ENCODE measurements at places on chromosomes 12 and 14. TPM values are rescaled to one million over a fixed set of nuclear protein-coding genes. Genes with fewer than 3 reads are reported as not detected.
A peak's percentile ranks its signal among the peaks of the same experiment; 100 is the strongest.

Gene RPGRIP1
- not detected for total RNA-seq

Gene TPPP2
- total RNA-seq: not detected

Gene TMEM229B
- 2.4 TPM for total RNA-seq

Gene SCNN1A
- total RNA-seq: not detected

Gene TEX52
- total RNA-seq: 0.17 TPM

Gene PDZRN4
- total RNA-seq: not detected

Gene SPIC
- not detected for total RNA-seq

Gene KRT81
- total RNA-seq: not detected

DNA sequence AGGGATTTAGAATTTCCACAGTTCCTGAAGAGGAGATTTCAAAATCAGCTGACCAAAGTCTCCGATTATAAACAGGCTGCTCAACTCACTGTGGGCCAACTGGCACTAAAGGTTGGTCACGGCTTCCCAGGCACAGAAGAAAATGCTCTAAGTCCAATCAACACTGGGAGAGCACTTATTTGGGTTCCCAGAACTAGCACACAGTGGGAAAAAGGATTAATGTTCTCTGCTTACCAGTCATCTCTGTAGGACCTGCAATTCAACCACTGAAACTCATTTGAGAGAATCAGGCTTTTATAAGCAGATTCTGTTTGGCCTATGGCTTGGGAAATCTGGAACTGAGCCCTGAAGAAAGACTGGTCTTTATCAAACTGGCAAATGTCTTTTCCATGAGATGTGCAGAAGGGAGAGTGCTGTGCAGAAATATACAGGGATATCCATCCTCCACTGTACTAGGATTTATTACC, 49.4 kb downstream of the ABCC9 start:
- no peak for DNase-seq

- DNase-seq: peak; percentile 44
These were observed 139.1 kb downstream of the ERC1 start for GRCh38 chr12:1130164-1130563.

DNA sequence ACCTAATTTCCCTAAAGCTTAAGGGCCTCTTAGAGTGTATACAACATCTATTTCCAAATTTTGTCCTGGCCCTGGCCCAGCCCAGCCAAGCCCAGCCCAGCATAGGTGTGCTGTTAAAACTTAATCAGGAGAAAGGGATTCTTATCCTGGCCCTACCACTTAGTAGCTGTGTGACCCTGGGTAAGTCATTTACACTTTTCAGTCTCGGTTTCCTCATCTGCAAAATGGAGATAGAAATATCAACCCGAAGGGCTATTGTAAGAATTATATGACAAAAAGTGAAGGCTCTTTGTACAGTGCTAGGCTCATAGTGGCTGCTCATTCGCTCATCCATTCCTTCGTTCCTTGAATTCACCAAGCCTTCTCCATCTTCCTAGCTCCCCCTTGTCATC, 442 bp downstream of the ERG28 start:
- peak; percentile 62 for DNase-seq

GRCh38 chr14:78316052-78316451, 145.9 kb downstream of the NRXN3 start:
- no peak for DNase-seq

DNA sequence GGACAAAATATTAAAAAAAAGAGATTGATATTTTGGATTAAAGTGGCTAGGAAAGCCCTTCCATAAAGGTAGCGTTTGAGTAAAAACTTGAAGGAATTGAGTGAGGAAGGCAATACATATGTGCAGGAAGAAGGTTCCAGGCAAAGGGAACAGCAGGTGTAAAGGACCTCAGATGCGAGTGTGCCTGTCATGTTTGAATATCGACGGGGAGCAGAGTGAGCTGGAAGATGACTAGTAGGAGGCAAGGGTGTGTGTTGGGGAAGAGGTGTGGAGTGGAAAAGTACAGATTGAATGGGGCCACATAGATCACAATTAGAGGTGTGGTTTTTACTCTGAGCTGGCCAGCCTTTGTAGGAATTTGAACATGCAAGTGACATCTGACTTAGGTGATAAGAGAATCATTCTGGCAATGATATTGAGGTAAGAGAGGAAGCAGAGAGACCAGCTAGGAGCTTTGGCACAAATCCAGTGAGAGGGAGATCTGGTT, 15.0 kb upstream of the FBXO33 start:
- DNase-seq: no peak

GRCh38 chr14:36019126-36019525, 157.4 kb downstream of the PTCSC3 start:
- DNase-seq: no peak

GRCh38 chr12:70660620-70661219, 23.5 kb upstream of the PTPRB start:
- peak; percentile 59 for DNase-seq

GRCh38 chr14:68704736-68705720, 87.8 kb downstream of the ZFP36L1 start:
- DNase-seq: no peak

DNA sequence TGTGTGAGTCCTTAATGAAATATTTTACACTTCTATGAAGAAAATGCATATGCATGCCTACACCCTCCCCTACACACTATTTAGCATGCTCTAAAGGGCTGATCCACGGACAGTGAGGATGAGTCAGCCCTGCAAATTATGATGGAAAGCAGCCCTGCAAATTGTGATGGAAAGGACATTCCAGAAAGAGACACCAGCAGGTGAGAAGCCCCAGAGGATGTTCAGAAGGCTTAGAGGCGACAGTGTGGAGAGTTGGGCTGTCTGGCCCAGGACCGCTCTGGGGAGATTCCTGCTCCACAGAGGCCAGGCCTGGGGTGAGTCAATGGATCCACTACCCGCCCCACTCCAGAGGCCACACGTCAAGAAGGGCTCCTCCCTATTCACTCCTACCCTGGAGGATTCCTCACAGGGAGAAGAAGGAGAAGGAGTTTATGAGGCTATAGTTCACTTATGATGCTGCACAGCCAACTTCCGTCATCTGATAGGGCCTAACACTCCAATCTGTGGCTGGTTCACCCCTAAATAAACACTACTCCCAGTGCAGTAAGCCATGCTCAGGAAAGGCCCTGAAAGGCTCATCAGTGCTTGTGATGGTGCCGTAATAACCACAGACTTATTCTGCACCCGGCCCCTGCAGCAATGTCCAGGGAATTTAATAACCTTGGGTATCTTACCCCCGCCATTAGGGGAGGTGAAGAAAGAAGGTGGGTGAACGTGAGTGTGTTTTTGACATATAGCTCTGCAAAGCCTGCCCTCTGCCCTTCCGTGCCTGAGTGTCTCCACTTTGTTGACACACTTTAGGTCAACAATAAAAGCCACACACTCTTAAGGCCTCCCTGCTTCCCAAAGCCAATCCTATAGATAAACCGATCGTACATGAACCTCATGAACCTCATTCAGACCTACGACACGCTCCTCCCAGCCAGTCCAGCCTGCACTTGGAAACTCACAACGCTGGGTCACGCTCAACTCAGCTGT, 46.4 kb downstream of the CLMN start:
- DNase-seq: no peak

DNA sequence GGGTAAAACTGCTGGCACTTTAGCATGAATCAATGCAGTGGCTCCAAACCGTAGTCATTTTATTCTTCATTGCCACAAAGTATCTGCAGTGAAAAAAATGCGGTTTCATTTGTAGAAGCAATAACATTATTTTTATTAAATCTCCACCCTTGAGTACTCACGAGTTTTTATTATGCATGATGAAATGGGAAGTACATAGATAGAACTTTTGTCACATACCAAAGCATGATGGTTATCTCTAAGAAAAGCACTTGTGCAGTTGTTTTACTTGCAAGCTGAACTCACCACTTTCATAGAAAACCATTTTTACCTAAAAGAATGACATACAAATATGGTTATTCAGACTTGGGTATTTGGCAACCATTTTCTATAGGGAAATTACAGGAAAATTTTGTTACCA, 90.3 kb downstream of the PELI2 start:
- DNase-seq: no peak

GRCh38 chr12:121537814-121538698, 42.8 kb downstream of the KDM2B start:
- DNase-seq: peak; percentile 81

DNA sequence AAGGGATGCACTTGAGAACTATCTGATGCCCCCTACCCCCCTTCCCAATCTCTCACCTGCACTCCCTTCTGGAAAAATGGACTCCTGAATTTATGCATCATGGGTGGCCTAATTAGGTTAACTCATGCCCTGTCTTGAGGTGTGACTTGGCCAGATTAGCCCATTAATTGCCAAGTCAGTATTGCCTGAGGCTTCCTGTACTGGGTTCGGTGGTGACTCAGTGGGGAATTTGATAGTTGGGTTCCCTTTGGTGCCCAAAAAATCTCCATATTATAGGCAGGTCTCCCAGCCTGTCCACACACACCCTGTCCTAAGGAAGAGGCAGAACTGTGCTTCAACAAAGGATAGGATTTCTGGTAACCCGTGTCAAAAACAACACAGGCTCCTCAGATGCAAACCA, 146.1 kb downstream of the CHST11 start:
- no peak for DNase-seq

- no peak for DNase-seq
These were observed 38.5 kb upstream of the SFSWAP start for GRCh38 chr12:131672311-131672940.

DNA sequence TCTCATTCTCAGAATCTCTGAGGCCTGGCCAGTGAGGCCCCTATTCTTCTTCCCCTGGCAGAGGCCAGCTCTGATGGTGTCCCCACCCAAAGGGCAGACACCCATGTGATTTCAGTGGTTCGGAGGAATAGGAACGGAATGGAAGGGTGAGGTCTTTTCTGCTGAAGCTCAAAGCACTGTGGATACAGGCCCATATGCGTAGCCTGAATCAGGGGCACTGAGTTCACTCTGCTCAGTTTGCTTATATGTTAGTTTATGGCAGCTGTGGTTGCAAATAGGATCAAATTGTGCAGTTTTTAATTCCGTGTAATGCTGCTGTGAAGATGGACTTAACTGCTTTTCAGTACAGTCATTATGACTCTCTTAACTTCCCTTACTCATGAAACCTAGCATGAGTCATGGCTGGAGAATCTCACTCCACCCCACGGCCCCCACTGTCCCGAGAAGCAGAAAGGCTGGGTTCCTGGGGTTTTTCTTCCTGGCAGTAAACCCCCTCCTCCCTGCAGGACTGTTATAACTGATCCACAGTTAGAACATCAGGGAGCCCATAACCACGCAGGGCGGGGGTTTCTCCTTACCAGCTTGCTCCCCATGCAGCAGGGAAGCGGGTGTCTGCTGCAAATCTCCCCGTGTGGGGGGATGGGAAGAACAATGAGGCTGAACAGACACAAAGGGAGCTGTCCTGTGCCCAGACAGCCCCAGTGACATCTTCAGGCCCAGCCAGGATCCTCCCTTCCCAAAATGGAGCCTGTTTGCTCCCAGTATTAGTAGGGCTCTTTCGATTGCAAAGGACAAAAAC, 122.7 kb downstream of the SLC38A6 start:
- DNase-seq: peak; percentile 76

GRCh38 chr14:57761800-57762199, 104.1 kb downstream of the SLC35F4 start:
- DNase-seq: no peak

DNA sequence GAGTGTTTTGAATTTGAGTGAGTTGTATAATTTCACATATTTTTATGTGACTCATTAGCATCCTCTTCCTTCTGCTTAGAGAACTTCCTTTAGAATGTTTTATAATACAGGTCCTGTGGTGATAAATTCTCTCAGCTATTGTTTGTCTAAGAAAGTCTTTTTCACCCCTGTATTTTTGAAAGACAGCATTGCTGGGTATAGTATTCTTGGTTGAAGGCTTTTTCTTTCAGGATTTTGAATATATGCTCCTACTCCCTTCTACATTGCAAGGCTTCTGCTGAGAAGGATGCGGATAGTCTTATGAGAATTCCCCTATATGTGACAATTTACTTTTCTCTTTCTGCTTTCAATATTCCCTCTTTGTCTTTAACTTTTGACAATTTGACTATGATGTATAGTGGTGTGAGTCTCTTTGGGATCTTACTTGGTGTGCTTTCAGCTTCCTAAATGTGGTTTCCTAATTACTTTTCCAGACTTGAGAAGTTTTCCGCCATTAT, 118.9 kb upstream of the HMGA2 start:
- DNase-seq: no peak

DNA sequence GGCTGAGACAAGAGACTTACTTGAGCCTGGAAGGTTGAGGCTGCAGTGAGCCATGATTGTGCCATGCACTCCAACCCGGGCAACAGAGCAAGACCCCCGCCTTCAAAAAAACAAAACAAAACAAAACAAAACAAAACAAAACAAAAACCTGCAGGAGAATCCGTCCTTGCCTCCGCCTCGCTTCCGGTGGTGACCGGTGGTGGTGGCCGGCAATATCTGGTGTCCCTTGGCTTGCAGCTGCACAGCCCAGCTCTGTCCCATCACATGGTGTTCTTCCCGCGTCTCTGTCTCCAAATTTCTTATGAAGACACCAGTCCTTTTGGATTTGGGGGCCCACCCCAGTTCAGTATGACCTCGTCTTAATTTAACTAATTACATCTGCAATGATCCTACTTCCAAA, 10.0 kb downstream of the SMIM41 start:
- DNase-seq: no peak

All from activated CD4-positive, alpha-beta T cell treated with anti-CD3 and anti-CD28 coated beads, Interleukin-2, amount 10 ng/mL, durations not matched to agents 24 days and 14 days (primary cell).